ENCODE measurements at places on chromosomes 5 and 9. TPM values are rescaled to one million over a fixed set of nuclear protein-coding genes. Genes with fewer than 3 reads are reported as not detected.

The MSMP gene
- 0.88 TPM for total RNA-seq

The TMEM232 gene
- total RNA-seq, result 1.6 TPM

The LHX3 gene
- not detected for total RNA-seq

- no peaks in the 10 kb centered on the region for H3K27me3 ChIP-seq
- no peaks in the 10 kb centered on the region for H3K4me1 ChIP-seq
- no peak overlapping the region for H3K27ac ChIP-seq
- DNase-seq, result no peak
- no peaks in the 10 kb centered on the region for H3K36me3 ChIP-seq
These were observed 491.9 kb downstream of the CDH18 start for GRCh38 chr5:19496056-19496455.

GRCh38 chr5:14806456-14806855 lies 65.1 kb downstream of the ANKH start:
- H3K27me3 ChIP-seq, result no peaks in the 10 kb centered on the region
- H3K4me1 ChIP-seq, result peaks cover 35% of the 10 kb centered on the region
- no peak for DNase-seq
- peaks cover 8% of the 10 kb centered on the region for H3K36me3 ChIP-seq
- no peak overlapping the region for H3K4me3 ChIP-seq

DNA sequence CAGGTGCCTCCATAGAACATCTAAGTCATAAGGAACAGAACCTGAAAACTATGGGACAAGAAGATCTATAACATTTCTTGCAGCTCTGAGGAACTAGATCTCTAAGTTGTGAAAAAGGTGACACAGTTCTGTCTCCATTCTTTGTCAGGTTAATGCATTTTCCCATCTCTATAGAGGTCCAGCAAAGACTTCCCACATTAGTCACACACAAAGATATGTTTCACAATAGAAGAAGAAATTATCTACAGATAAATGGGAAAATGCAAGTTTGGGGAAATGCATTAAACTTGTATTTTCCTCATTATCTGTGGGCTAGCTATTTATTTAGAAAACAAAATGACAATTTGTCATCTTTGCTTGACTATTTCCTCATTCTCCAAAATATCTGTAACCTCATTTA lies 458.6 kb upstream of the PAPPA start:
- H3K27ac ChIP-seq, result no peak overlapping the region
- H3K36me3 ChIP-seq, result no peaks in the 10 kb centered on the region
- H3K27me3 ChIP-seq, result no peaks in the 10 kb centered on the region
- no peak for DNase-seq

- H3K27me3 ChIP-seq, result peaks cover 2% of the 10 kb centered on the region
- H3K4me1 ChIP-seq, result peaks cover 13% of the 10 kb centered on the region
- no peaks in the 10 kb centered on the region for H3K36me3 ChIP-seq
These were observed 7.1 kb upstream of the DMXL1 start for GRCh38 chr5:119063579-119064379.

GRCh38 chr5:167664222-167664804 lies 627.1 kb upstream of the WWC1 start:
- no peaks in the 10 kb centered on the region for H3K27me3 ChIP-seq
- no peak overlapping the region for H3K27ac ChIP-seq
- no peaks in the 10 kb centered on the region for H3K4me1 ChIP-seq
- H3K4me3 ChIP-seq, result no peak overlapping the region

DNA sequence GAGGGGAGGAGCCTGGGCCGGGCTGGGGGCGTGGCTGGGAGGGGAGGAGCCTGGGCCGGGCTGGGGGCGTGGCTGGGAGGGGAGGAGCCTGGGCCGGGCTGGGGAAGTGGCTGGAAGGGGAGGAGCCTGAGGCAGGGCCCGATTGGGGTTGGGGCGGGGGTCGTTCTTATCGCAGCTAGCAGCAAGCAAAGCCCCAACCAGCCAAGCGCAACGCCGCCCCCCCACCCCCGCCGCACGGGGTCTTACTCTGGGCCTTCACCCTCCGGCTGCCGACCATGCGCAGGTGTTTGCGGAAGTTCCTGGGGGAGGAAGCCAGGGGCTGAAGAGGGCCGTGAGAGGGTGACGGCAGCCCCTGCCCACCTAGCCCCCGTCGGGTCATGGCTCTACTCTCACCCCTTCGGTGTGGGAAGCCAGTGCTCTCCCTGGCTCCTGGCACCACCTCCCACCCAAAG lies 5.0 kb downstream of the NSMF start:
- no peak overlapping the region for H3K27ac ChIP-seq
- H3K4me3 ChIP-seq, result peak overlapping the region; percentile 76
- DNase-seq, result peak; percentile 89
- peaks cover 25% of the 10 kb centered on the region for H3K4me1 ChIP-seq
- peaks cover 33% of the 10 kb centered on the region for H3K36me3 ChIP-seq
- H3K27me3 ChIP-seq, result no peaks in the 10 kb centered on the region

- DNase-seq, result no peak
- no peaks in the 10 kb centered on the region for H3K4me1 ChIP-seq
- no peak overlapping the region for H3K4me3 ChIP-seq
- peaks cover 16% of the 10 kb centered on the region for H3K27me3 ChIP-seq
- no peak overlapping the region for H3K27ac ChIP-seq
- H3K36me3 ChIP-seq, result no peaks in the 10 kb centered on the region
These were observed 21.3 kb downstream of the ADRA1B start for GRCh38 chr5:159937580-159937979.
